ENCODE measurements at places on chromosomes 6 and 20. TPM values are rescaled to one million over a fixed set of nuclear protein-coding genes. Genes with fewer than 3 reads are reported as not detected.

- peaks cover 8% of the 10 kb centered on the region for H3K27me3 ChIP-seq
- peaks cover 28% of the 10 kb centered on the region for H3K4me1 ChIP-seq
- H3K4me3 ChIP-seq = no peak overlapping the region
- peaks cover 2% of the 10 kb centered on the region for H3K36me3 ChIP-seq
- DNase-seq = no peak
Observed at GRCh38 chr20:25052255-25053194, 5.4 kb downstream of the ACSS1 start.

GRCh38 chr6:56851074-56851473, 103.8 kb upstream of the BEND6 start:
- H3K27me3 ChIP-seq = no peaks in the 10 kb centered on the region
- H3K4me3 ChIP-seq = peak overlapping the region; percentile 86
- H3K4me1 ChIP-seq = peaks cover 42% of the 10 kb centered on the region
- H3K27ac ChIP-seq = peak overlapping the region; percentile 92

DNA sequence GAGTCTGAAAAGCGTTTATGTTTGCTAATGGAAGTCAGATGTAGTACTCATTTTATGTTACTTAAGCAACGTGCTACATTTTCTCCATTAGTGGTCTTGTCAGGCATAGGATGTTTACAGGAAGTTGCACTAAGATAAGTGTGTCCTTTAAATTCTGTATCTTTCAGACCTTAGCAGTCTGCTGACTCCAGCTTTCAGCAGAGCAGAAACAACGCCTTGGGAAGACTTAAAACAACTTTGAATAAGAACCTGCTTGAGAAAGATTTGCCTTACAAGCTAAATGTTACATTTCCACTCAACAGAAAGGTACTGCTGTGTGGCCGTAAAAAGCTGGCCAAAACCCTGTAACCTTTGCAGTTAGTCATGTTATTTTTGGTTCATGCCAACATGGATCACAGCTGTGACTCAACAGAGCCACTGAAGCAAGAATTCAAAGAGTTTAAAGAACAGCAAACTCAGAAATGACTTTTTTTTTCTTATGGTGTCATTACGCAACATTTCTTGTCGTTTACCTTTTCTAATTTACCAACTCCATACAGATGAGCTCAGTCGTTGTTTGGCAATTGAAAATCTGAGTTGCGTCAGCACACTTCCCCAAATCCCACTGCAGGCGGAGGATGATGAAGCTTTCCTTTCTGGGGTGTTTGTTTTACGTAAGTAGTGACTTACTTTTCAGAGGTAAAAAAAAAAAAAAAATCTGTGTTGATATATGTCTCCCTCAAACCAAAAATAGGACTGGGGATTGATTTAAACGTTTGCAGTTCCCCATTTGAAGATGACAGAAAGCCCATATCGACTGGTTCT, 27.9 kb upstream of the BMP6 start:
- no peaks in the 10 kb centered on the region for H3K27me3 ChIP-seq
- no peak for DNase-seq
- peaks cover 15% of the 10 kb centered on the region for H3K4me1 ChIP-seq
- H3K36me3 ChIP-seq = no peaks in the 10 kb centered on the region
- peak overlapping the region; percentile 23 for H3K27ac ChIP-seq

DNA sequence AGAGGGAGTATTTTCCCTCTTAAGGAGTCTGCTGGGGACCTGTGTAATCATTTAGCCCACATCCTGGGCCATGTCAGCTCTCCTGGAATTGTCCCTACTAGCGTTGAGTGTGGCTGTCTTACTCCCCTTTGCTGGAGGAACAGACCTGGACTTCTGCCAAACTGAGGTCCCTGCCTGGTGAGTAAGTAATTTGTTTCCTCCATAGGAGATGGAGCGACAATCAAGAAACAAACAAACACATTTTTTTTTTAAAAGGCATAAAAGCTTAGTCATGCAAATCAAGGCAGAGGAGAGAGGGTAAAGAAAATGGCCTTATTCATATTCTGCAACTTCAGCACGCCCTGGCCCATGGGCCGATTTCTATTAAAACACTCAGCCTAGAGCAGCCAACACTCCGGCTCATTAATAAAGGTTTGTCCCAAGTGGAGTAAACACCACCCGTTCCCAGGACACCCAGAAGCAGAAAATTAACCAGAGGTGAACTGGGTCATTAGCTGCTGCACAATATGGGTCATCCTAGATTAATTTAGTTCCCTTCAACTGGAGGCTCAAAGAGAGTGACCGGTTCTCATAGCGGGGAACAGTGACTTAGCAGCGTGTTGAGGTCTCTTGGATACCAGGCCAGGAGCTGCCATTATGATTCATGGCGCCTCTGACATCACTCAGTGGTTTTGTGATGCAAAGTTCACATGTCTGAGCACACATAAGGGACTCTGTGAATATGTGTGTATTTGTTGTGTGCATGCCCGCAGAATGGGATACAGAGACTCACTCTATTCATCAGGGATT, 165.0 kb upstream of the SULF2 start:
- peaks cover 3% of the 10 kb centered on the region for H3K4me1 ChIP-seq
- no peaks in the 10 kb centered on the region for H3K36me3 ChIP-seq
- H3K27me3 ChIP-seq = peaks cover 54% of the 10 kb centered on the region
- H3K27ac ChIP-seq = no peak overlapping the region
- no peak overlapping the region for H3K4me3 ChIP-seq

DNA sequence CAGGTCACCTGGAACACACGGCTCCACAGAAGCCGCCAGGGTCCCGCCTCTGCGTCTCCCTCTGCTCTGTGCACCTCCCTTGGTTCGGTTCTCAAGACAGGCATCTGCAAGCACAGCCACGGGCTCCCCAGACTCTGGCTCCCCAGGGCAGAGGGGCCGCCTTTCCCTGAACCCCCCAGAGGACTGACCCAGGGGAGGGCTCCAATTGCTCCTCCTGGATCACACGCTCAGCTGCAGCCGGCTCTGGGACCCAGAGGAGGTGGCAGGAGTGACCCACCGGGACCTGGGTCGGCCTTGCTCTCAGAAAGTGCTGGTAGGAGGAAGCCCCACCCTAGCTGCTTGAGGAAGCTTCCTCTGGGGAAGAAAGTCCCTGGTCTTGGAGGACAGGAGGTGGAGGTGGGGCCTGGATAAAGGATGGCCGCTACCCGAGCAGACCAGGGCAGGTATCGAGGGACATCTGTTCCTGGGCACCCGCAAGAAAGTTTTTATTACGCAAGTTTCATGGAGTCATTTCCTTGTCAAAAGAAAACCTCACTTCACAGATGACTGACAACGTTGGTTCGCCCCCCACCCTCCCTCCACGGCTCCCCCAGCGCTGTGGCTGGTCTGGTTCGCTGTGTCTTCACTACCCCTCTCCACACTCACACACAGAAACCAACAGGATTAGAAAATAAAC, 103.9 kb upstream of the AFDN start:
- peaks cover 33% of the 10 kb centered on the region for H3K27me3 ChIP-seq
- no peaks in the 10 kb centered on the region for H3K36me3 ChIP-seq
- H3K27ac ChIP-seq = no peak overlapping the region
- H3K4me1 ChIP-seq = peaks cover 10% of the 10 kb centered on the region

DNA sequence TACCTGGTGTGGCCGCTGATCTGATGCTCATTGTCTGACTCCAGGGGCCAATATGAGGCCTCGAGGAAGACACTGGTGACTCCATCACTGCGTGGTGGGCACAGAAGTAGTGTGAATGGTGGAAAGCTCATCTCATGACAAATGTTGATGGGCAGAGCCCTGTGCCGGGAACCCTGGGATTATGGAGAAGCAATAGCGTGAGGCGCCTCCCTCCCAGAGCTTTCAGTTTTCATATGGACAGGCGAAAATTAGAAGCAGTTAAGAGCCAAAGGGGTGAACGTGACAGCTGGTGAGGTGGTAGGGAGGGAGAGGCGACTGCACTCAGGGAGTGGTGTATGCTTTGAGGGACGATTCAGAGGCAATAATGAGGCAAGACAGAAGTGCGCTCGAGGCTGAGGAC, 39.3 kb upstream of the TTPAL start:
- no peak overlapping the region for H3K4me3 ChIP-seq
- no peak for DNase-seq
- no peaks in the 10 kb centered on the region for H3K36me3 ChIP-seq
- H3K4me1 ChIP-seq = no peaks in the 10 kb centered on the region

PNPLA1 gene
- total RNA-seq = not detected

GNAS-AS1 gene
- total RNA-seq = 1.5 TPM

TCP11 gene
- total RNA-seq = 0.43 TPM

RAB44 gene
- total RNA-seq = not detected

Measured in osteocyte (in vitro differentiated cells).